Lower leg skin (tissue), 4 donors: ENCODE measurements at places on chromosomes 16 and 17.
A peak's percentile ranks its signal among the peaks of the same experiment; 100 is the strongest.

- no peak for DNase-seq
Measured at GRCh38 chr16:15643946-15644250, 944 bp upstream of the MARF1 start.

DNA sequence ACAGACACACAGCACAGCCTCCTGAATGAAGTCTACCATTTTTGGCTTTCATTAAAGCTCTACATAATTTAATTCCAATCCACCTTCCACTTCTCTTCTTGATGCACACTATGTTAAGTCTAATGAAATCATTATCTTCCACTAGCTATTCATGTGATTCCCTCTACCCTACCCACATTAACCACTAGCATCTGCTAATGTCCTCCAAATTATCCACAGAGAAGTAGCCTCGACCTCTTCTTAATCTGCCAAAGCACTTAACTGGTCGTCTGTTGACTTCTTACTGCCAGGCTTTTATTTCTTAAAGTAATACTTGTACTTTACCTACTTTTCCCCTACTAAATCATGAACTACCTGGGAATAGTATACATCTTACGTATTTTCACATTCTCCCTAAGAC lies 91.8 kb downstream of the NCOR1 start:
- no peak for DNase-seq

- DNase-seq = no peak
Measured at GRCh38 chr17:80822021-80822699, 169.5 kb upstream of the CHMP6 start.

GRCh38 chr17:36743130-36743529 lies 141.7 kb downstream of the MRM1 start:
- DNase-seq = no peak

DNA sequence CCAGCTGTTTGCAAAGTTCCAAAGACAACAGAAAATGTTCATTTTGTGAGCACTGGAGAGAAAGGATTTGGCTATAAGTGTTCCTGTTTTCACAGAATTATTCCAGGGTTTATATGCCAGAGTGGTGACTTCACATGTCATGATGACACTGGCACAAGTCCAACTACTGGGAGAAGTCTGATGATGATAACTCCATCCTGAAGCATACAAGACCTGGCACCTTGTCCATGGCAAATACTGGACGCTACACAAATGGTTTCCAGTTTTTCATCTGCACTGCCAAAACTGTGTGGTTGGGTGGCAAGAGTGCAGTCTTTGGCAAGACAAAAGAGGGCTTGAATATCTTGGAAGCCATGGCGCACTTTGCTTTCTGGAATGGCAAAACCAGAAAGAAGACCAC lies 385.0 kb downstream of the CDH11 start:
- peak; percentile 17 for DNase-seq

DNA sequence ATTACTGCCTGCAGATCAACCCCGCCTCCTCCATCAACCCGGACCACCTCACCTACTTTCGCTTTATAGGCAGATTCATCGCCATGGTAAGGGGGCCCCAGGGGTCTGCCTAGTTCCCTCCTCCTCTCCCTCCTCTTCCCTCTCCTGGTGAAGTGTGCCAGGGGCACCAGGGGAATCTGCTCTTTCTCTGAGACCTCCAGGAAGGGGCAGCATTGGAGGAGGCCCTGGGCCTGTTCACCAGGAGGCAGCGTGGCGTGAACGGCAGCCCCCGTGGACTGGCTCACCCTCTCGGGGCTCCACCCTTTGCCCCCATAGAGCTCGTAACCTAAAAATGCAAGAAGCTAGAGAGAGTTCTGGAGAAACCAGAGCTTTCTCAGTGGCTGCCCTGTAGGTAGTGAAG lies 17.1 kb upstream of the CLEC18A start:
- no peak for DNase-seq

GRCh38 chr16:68644715-68645493 lies at the start of gene CDH3:
Gene CDH3, plus strand, starts transcription at chr16:68645310. Its CDS starts 70 bp downstream, at chr16:68645380.
- no peak for DNase-seq

DNA sequence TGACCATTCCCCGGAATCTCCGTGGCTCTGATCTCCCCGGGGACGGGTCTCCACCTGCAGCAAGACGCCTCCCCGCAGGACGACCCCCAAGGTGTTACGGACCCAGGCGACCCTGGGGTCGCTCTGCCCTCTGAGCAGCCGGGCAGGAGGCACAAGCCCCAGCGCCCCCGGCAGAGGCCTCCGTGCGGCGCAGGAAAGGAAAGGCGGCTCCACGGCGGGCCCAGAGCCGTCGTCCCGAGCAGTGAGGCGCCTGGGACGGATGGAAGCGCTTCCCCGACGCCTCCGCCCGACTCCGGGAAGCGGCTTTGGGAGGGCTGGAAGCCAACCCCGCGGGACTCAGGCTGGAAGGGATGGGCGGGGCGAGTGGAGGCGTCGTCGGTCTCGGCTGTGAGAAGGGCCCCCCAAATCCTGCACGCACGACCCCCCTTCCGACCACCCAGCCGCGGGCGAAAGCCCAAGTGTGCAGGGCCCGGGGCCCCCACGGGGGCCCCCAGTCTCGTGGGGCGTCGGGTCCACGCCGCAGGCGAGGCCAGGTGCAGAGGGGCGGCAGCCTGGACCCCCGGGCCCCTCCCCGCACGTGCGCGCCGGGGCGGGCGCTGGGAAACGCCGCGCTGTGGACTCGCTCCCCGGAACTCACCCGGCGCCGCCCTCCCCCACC lies 32.7 kb upstream of the RPH3AL start:
- no peak for DNase-seq

DNA sequence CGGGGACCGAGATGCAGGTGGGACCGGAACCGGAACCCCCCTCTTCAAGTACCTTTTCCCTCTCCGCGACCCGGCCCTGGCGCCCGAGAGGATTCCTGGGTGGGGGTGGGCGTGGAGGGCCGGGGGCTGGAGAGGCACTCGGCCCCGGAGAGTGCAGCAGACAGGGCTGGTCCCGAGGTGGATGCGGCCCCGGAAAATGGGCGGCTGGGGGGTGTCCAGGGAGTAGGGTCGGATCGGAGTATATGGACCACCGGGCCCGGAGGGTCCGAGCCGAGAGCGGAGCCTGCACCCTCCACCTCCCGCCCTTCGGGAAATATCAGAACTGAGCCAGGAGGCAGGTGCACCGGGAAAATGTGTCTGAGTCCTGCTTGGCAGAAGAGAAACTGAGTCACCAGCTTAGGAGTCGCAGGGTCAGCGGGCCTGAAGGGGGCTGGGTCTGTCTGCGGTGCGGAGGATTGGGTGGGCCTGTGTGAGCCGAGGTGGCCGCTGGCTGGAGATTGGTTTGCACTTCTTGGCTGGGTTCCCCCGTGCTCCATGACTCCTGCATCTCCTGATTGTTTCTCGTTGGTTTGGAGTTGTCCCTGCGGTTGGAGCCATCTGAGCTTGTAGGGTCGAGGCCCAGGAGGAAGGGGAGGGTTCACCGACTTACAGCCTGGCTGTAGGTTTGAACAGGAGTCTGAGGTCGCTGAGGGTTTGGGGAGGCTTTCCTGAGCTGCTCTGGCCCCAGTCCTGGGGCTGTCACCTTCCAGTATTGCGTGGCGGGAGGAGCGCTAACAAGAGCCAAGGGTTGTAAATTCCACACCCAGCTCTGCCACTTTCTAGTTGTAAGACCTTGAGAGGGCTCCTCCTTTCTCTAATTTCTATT lies 518 bp downstream of the SH2B1 start:
- no peak for DNase-seq
